Activated naive CD4-positive, alpha-beta T cell treated with anti-CD3 and anti-CD28 coated beads, Interleukin-2, amount 50 U/mL, for 16 hours (primary cell): ENCODE measurements at places on chromosomes 13 and 19.

DNA sequence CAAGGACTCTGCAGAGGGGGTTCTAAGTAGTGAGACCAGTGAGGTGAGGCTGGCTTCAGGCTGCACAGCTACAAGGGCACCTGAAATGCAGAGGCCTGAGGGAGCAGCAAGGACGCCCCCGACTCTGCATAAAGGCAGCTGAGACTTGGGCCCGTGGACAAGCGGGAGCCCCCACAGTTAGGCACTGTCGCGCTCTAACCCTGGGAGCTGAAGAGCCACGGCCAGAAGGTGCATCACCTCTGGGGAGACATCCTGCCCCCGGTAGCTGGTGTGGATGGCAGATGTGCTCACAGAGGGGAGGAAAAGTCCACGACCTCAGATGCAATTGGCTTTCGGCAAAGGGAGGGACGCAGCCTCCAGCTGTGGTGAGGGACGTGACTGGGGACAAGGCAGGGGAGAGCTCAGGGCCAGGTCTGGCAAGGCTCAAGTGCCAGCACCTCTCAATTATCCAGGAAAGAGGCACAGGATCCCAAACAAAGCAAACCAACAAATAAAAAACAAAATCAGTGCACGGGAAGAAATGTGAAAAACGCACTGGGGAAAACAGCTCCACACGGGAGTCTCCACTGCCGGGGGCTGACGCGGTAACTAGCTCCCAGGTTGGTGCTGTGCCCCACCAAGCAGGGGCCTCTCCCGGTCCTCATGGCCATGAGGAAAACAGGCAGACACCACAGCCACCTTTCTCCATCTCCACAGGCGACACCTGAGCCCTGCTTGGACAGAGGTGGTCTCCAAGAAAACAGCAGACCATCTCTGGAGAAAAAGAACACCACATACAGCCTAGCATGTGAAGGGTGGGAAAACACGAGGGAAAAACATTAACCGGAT lies 23.0 kb upstream of the PLPP2 start:
- DNase-seq, result no peak

DNA sequence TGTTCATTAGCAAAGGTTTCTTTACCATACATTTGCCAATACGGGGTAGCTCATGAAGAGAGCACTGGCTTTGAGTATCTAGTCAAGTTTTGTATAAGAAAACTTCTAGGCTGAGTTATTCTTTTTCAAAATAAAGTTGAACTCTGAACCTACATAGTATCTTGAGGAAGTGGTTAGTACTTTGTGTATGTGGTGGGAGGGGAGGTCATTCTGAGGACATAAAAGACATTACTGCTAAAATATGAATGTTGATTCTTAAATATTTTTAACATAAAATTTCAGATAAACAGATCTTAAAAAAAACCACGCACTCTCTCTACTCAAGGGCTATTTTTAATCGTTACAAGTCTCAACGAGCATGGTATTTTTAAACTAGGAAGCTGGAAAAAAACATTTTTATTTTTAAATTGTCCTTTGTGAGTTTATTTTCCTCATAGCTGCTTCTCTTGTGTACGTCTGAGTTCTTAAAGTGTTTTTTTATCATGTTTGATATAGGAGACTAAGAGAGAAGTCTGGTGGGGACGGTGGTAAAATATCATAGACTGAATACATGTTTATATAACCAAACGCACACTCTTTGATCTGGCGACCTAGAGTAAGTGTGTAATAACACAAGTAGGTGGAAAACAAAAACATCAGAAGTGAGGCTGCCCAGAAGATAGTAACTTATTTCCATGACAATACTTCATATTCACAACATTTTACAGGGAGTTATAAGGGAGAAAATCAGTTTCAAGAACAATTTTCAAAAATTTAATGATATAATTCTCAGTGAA lies 118.0 kb upstream of the POSTN start:
- DNase-seq, result no peak

- DNase-seq, result no peak
Measured at GRCh38 chr13:20519875-20520274, 5.8 kb downstream of the CRYL1 start.

DNA sequence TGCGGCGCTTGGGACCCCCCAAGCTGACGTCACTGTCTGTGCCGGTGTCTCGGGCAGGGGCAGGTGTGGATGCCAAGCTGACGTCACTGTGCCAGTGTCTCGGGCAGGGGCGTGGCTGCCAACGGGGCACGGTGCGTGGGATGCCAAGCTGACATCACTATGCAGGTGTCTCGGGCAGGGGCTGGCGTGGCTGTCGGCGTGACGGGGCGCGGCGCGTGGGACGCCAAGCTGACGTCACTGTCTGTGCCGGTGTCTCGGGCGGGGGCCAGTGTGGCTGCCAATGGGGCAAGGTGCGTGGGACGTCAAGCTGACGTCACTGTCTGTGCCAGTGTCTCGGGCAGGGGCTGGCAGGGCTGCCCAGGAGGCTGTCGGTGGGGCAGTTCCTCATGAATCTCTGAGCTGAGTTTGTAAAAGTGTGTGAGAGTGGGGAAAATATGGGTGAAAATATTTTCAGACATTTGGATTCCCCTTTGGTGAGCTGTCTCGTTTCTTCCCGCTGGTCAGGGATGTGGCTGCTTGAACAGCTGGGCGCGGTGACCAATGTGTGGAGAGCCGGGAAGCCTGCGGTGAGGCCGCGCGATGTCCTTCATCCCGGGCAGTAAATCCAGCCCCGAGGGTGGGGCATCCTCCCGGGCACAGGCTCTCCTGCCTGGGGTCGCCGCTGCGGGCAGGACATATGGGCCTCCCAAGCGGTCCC lies 25.2 kb downstream of the MCF2L start:
- DNase-seq, result no peak

DNA sequence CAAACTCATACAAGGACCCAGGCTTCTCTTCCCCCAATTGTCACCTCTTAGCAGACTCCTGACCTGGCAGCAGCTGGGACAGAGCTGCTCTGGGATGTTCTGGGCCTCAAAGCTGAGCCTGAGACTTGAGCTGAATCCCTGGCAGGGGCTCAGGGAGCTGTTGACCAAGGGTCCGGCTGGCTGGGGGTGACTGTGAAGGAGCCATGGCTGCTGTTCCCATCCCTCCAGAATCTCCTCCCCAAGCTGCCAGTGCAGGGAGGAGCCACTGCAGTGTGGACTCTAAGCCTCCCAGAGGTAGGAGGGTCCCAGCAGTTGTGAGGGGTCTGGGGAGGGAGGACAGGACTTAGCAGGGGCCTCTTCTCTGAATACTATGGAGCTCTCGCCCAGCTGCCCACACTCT lies 2.2 kb downstream of the SIGLEC6 start:
- DNase-seq, result no peak
